Daoy (cell line): ENCODE measurements at places on chromosomes 2 and 18. TPM values are rescaled to one million over a fixed set of nuclear protein-coding genes. Genes with fewer than 3 reads are reported as not detected.
A peak's percentile ranks its signal among the peaks of the same experiment; 100 is the strongest.

Gene IL1F10
- not detected in 2 replicates for total RNA-seq

Gene UBE2F
- 73.9 and 87.1 TPM in 2 replicates for total RNA-seq

Gene DSG2
- 22.2 and 22.3 TPM in 2 replicates for total RNA-seq

Gene KCNG2
- not detected in 2 replicates for total RNA-seq

Gene MAP3K19
- not detected in 2 replicates for total RNA-seq

Gene PKDCC
- 7.3 and 12.9 TPM in 2 replicates for total RNA-seq

Gene ASB18
- total RNA-seq, result not detected in 2 replicates

Gene STARD6
- total RNA-seq, result 0.11 TPM in 1 of 2 replicates, not detected in the other

Gene CYTIP
- total RNA-seq, result 3.1 and 5.9 TPM in 2 replicates

Gene CDK5R2
- total RNA-seq, result 0.06 TPM in 1 of 2 replicates, not detected in the other

Gene VWC2L
- total RNA-seq, result not detected in 2 replicates

Gene C2orf66
- total RNA-seq, result not detected in 2 replicates

Gene NABP1
- 25.8 and 31.1 TPM in 2 replicates for total RNA-seq

Gene CPO
- total RNA-seq, result not detected in 2 replicates

Gene OTX1
- 0.17 TPM in 1 of 2 replicates, not detected in the other for total RNA-seq

Gene EFR3B
- total RNA-seq, result 2.0 and 4.3 TPM in 2 replicates

Gene NOP58
- total RNA-seq, result 200 and 296 TPM in 2 replicates

GRCh38 chr2:232512602-232513001, 7.6 kb upstream of the PRSS56 start:
- DNase-seq, result no peak

- no peak for DNase-seq
Measured at GRCh38 chr2:187369471-187369870, 78.6 kb downstream of the CALCRL start.

DNA sequence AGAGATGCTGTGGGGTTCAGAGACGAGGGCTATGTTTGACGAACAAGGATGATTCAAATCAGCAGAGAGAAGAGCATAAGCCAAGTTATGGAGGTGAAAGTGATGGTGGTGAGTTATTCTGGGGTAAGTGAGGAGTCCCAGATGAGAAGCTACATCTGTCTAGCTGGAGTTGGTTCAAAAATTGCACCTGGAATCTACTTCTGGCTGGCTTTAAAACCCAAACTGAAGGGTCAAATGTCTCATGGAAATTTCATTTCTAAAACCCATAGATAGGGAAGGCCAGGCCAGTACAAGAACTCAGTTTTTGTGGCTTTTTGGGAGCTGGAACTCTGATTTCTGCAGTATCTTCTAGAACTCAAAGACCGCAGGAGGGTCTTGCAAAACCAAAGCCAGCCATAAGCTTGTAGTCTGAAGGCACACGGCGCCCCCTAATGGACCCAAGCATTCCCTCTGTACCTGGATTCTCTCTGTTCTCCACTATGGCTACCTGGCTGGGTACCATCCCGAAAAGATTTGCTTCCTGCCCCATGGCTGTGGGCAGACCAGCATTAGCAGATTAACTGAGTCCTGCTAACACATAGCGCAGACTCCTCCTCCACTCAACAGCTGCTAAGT, 229.1 kb upstream of the SLC14A2 start:
- peak; percentile 11 for DNase-seq

- no peak for DNase-seq
Measured at GRCh38 chr18:36650906-36651305, 177.9 kb downstream of the TPGS2 start.

DNA sequence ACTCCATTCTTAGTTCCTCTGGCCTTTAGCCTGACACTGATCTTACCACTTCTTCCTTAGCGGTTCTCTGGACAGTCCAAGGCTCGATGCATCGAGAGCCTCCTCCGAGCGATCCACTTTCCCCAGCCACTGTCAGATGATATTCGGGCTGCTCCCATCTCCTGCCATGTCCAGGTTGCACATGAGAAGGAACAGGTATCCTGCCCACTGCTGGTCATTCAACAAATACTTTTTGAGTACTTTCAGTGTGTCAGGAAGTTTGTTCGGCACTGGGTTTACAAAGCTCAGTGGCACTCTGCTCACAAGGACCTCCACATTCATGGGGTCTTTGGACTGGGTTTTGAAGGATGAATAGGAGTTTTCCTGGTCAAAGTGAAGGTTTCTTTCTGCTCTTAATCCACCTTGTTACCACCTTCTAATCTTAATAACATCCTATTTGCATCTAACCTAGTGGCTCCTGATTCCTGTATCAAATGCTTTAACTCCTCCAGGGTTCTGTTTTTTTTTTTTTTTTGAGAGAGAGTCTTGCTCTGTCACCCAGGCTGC, 25.8 kb downstream of the GCKR start:
- no peak for DNase-seq

GRCh38 chr2:196515608-196516007, 123.9 kb upstream of the CCDC150 start:
- no peak for DNase-seq

GRCh38 chr18:31685097-31686082, 1.0 kb upstream of the B4GALT6 start:
- peak; percentile 87 for DNase-seq

- no peak for DNase-seq
Measured at GRCh38 chr2:20484810-20485611, 38.1 kb downstream of the RHOB start.

- DNase-seq, result peak; percentile 94
Measured at GRCh38 chr2:108412995-108413710, 35.4 kb downstream of the SULT1C4 start.

- no peak for DNase-seq
Measured at GRCh38 chr18:13388586-13389490, 170.3 kb downstream of the LDLRAD4 start.

GRCh38 chr2:127818241-127818640, 7.3 kb upstream of the WDR33 start:
- no peak for DNase-seq

DNA sequence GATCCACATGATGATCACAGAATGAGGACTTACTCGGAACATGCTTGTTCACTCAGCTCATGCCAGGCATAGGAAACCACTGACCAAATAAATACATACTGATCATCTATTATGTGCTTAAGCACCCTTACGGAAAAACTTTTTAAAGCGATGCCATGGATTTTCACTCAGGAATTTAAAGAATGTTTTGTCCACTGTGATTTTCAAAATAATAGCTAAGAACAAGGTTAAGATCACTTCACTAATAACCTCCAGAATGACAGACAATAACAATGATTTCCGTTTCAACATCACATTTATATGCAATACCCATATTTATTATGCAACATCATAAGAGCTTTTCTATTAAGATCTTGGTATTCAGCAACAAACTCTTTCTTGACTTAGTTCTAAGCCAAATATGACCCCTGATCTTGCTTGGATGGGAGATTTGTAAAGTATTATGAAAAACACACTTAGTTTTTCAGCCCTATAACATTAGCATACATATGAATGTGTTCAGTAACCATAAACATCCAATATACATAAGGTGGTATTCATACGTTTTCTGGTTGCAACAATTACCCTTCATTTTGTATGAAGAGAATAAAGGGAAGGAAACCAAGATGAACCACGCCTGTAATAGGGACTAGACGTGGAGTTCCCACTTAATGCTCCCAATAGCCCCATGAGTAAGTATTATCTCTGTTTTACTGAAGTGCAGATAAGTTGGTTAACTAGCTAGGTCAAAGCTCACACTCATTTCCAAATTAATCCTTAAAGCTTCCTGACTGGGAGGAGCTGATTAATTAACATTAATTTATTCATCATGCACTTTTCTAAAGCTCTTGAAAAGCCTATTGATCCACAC, 1.9 kb downstream of the CD302 start:
- DNase-seq, result no peak

- DNase-seq, result no peak
Measured at GRCh38 chr2:187532333-187533120, 21.7 kb downstream of the TFPI start.

DNA sequence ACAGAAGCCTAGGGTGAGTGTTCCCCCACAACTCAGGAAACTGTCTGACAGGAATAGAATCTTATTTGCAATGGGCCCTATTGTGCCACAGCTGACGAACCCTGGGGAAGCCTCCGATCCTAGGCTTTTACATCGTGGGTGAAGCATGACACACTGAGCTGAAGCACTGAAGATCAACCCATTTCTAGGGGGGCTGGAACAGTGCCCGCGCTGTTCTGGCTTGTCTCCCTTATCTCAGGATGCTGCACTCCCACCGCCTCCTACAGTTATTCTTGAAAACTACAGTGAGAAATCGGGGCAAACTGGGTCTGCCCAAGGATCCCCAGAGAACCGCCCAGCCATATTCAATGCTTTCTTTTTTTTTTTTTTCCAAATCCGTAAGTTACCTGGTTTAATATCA, 41.1 kb downstream of the NETO1 start:
- DNase-seq, result peak; percentile 72

DNA sequence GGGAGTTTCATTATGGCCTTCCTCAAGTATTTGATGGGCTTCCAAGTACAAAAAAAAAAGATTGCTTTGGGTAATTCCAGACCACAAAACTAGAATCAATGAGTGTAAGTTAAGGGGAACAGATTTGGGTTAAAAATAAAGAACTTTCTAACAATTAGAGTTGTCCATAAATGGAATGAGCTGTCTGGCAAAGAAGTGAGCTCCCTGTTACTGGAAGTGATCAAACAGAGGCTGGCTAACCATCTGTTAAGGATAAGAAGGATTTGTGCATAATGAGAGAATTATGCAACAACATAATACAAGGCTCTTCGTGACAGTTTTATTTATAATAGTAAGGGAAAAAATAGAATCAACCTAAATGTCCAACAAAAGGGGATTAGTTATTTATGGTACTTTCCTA, 44.6 kb upstream of the ACVR1 start:
- no peak for DNase-seq

GRCh38 chr2:17084877-17085276, 419.2 kb upstream of the CYRIA start:
- no peak for DNase-seq

DNA sequence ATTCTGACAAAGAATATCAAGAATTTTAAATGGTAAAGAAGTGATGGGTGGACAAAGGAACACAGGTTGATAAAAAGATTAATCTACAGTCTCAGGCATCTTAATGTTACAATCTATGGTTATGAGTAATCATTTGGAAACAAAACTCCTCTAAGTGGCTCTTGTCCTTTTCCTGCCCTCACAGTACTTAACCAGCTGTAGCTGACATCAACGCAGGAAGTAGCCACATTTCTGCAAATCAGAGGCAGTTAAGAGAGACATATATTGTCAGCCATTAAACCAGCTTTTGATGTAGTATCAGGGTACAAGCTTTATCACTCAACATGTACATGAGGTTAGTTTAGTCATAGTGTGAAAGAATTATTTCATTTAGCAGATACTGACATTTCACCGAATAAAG, 244.6 kb downstream of the NR4A2 start:
- DNase-seq, result no peak

GRCh38 chr2:96150791-96151594, 5.8 kb upstream of the DUSP2 start:
- DNase-seq, result no peak

DNA sequence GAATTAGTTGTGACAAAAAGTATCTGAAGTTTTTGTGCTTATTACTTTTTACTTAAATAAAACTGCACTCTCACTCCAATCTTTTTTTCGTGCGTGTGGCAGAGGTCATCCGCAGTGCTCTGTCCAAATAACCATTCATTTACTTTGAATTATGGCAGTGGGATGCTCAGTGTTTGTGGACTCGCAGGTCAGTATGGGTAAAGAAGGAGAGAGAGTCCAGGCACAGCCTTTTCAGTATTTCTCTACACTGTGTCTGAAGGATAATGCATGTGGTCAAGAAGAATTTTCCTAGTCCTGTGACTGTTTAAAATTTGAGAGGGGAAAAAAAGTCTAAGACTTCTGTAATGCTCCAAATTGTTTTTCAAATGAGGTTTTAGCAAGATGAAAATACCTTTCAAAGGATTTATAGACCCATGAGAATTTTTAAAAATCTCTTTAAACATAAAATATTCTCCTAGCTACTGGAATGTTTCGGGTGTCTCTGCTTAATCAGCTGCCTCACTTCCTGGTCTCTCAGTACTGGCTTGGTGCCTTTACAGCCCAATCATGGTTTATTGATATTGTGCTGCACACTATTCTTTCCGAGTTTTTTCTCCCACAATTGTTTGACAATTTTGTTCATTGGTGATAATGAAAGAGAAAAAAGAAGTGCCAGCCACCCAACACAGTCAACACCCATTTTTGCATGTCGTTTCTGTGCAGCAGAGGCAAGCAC, 453.2 kb downstream of the PTPRM start:
- DNase-seq, result no peak

DNA sequence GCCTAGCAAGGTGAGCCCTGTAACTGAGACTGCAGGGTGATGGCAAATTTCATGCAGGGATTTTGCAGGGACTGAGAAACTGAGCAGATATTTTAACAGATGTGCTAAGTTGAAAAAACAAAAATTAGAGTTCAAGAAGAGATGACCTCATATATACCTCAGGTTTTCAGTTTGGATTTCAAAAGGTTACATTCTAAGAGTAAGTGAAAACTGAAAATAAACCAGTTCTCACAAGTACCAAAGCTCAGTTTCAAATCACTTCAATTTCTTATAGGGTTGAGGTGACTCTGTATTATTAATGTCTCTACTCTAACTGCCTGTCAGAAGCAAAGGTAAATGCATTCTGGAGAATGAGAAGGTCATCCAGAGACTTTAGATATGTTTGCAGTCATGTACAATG, 237.4 kb upstream of the VRK2 start:
- no peak for DNase-seq

- DNase-seq, result no peak
Measured at GRCh38 chr18:57965246-57965645, 78.8 kb upstream of the NEDD4L start.

DNA sequence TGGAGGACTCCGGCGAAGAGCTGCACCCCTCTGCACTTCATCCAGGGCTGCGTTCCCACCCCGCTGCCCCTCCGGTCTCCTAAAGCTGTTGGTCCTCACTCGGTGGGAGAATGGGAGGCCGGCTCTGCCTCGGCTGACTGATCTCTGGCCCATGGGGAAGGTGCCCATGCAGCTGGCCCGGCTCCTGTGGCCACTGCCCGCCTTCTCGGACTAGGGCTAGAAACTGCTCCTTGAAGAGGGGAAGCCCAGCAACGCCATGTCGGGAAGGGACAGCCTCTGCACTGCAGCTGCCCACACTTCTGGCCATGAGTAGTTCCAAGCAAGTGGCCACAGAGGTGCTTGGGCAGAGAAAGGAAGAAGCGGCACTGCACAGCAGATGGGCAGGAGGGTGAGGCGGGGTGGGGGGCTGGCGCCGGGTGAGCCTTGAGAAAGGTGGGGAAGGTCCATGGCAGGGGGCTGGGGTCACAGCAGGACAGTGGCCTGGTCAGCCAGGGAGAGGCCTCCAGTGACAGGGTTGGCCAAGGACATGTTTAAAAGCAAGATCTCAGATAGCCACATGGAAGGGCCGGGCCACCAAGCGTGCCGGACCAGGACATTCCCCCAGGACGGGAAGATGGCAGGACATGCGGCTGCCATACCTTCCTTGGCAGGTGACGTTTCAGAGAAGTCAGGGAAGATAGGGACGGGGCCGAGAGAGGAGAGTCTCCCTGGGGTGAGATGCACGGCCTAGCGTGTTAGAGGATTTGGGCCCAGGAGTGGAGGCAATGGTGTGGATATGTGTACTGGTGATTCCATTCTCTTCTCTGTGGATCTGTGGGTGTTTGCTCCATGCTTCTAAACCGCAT, 158.8 kb upstream of the HDAC4 start:
- DNase-seq, result no peak

- no peak for DNase-seq
Measured at GRCh38 chr2:102050854-102051391, 59.2 kb downstream of the IL1R2 start.
